ENCODE measurements at places on chromosomes 3 and 15.

DNA sequence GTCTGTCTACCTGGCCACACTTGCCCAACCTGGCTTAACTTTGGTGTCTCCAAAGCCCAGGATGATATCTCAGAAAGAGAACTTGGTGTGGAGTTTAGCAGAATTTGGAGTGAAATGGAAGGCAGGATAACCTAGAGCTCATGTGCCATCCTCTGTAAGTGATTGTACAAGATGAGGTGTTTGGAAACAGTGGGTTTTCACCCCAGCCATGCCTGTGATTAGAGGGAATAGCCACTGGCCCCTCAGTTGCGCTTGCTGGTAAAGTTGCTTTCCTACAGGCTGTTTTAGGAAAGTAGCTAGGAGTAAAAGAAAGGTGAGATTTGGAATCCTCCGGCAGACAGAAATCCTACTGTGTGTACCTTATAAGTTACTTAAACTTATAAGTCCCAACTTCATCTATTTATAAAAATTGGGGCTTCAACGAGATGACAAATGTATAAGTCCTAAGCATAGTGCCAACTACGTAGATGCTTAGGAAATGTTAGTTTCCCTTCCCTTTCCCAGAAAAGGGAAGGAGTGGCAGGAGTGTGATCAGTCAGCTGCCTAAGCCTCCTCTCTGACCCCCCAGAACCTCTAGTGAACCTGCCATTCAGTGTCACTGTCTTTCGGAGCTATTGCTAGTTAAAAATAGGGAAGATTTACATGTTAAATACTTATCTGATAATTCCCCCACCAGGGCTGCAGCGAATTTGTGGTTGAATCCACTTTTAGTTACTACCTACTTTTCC lies 13.4 kb upstream of the BMF start:
- no peak for DNase-seq

GRCh38 chr15:50687302-50687902 lies 805 bp upstream of the TRPM7 start:
- DNase-seq, result no peak

- no peak for DNase-seq
Observed at GRCh38 chr3:94082391-94082937, 19.6 kb downstream of the NSUN3 start.

DNA sequence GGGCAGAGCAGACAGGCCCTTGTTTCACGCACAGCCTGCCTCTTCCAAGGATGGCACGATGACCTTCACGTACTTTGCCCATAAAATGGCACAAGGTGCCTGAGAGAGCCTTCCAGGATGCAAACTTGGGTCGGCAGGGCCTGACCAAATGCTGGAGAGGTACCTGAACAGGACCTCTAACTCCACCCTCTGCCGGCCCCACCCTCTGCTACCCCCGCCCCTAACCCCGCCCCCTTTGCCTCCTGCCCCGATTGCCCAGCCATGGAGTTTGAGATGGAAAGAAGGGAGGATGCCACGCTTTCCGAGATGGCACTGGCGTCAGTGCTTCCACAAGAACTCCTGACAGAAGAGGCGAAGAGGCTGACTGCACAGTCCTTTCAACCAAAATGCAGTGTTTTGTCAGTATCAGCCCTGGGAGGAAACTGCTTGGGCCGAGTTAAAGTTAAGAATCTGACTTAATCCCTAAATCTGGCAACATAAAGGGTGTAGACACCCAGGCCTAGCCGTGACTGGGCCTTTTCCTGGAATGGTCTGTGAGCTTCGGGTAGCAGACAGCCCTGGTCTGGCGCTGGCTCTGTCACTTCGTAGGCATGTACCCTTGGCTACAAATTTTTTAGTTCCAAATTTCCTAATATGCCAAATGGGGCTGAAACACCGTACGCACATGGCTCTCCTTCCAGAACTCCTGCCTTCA lies 230.3 kb upstream of the RGMA start:
- DNase-seq, result no peak

All from Kasumi-1 (cell line).